ENCODE measurements at places on chromosomes 11 and 22.
A peak's percentile ranks its signal among the peaks of the same experiment; 100 is the strongest.

- peak; percentile 72 for DNase-seq
These were observed 621 bp downstream of the KCNC1 start for GRCh38 chr11:17734986-17735817.

DNA sequence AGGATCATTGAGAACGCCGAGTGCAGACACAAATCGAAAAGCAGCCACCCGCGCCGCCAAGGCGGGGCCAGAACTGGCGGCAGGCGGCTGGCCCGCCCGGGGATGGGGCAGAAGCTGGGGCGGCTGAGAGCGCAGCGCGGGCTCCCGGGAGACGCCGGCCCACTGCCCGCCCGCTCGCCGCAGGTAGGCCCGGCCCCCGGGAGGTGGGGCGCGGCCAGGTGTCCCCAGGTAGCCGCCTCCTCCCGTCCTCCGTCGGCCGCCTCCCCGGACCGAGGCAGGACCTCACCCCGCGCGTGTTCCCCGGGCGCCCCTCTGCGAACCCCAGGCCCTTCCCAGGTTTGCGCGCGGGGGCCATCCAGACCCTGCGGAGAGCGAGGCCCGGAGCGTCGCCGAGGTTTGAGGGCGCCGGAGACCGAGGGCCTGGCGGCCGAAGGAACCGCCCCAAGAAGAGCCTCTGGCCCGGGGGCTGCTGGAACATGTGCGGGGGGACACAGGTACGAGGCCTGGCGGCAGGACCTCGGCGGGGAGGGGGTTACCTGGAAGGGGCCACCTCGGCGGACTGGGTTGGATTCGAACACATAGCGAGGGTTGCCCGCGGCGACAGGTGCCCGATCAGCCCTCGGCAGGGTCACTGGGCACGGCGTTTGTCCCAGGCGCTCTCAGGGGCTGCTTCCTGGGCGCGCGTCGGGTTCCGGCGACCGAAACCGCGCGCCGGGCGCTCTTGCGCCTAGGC is at the start of gene PRRG4:
Gene PRRG4 (plus strand): TSS at position 248 of the 733 bp plus-strand sequence. CDS start 603 bp downstream, outside the sequence.
- no peak for DNase-seq

DNA sequence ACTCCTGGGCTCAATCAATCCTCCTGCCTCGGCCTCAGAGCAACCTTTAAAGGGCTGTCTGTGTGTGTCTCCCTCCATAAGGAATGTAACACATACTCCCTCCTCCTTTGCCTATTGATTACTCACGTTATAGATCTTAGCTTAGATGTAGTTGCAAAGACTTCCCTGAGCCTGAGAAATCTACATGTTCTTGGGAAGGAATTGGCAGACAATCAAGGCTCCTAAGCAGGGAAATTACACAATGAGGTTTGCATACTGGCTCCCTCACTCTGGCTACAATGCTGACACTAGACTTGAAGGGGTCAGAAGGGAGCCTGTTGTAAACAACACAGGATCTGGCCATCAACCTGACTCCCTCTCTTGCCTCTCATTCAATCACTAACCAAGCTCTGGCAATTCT is 5.2 kb upstream of the OLFML1 start:
- DNase-seq: peak; percentile 53

- no peak for DNase-seq
These were observed 301.6 kb upstream of the C11orf87 start for GRCh38 chr11:109120341-109120740.

GRCh38 chr22:24138649-24139420 is 42.5 kb upstream of the SUSD2 start:
- no peak for DNase-seq

DNA sequence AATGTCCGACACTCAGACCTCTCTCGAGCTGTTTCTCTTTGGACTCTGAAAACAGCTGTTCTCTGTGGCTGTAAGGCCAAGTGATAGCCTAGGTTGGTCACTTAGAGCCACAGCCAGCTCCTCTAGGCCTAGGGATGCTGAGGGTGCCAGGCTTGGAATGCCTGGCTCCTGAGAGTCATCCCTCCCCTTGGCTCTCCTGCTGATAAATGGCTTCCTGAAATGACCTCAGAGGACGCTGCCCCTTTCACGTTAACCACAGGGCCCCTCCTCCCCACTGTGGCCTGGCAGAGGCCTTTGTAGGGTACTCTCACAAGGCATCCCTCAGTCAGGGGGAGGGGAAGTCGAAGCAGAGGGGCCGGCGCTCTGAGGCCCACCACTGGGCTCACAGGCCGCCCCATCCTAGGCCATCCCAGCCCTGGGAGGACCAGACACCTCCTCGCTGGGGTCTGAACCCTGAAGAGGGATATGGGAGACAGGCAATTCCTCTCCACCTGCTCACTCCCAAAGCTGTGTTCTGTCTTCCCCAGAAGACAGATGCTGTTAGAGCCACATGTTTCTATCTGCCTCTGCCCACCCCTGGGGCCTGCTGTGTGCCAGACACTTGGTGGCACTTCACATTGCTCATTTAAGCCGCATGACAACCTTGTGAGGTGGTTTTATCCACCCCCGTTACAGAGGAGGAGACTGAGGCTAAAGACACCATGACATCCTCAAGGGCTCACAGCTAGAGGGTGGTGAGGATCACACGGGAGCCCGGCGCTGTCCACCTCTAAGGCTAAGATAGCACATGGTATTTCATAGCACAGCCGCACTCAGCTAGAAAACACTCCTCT is 50.9 kb downstream of the ARFGAP3 start:
- DNase-seq: no peak

- DNase-seq: no peak
These were observed 122.1 kb downstream of the FCHSD2 start for GRCh38 chr11:73019996-73020395.

- DNase-seq: no peak
These were observed 6.5 kb upstream of the UCP2 start for GRCh38 chr11:73989156-73989555.

DNA sequence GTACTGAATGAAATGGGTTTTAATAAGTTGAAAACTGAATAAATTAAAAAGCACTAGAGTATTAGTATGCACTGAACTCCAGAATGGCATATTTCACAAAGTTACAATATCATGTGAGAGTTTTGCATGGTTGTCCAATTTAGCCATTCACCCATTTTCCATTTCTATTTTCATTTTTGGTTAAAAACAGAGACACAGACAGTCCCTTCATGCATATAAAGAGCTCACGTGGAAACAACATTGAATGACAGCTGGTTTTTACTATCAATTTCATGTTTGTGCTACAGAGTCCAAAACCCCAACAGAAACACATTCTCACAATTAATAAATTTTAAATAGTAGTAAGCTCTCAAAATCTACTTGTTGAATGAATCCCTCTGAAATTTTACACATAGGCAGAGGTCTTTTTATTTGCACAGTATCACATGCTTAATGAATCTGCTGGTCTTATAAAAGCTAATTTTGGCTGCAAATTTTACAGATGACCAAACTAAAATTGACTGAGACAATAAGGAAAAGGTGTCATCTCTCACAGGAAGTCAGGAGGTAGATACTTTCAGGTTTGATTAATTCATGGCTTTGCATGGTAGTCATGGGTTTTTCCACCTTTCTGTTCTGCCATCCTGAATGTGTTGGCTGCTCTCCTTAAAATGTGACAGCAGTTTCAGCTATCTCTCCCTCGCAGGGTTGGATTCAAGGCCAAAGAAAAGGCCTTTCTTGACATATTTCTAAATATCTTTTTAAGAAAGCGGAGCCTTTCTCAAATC is 20.6 kb upstream of the DDI1 start:
- DNase-seq: no peak

DNA sequence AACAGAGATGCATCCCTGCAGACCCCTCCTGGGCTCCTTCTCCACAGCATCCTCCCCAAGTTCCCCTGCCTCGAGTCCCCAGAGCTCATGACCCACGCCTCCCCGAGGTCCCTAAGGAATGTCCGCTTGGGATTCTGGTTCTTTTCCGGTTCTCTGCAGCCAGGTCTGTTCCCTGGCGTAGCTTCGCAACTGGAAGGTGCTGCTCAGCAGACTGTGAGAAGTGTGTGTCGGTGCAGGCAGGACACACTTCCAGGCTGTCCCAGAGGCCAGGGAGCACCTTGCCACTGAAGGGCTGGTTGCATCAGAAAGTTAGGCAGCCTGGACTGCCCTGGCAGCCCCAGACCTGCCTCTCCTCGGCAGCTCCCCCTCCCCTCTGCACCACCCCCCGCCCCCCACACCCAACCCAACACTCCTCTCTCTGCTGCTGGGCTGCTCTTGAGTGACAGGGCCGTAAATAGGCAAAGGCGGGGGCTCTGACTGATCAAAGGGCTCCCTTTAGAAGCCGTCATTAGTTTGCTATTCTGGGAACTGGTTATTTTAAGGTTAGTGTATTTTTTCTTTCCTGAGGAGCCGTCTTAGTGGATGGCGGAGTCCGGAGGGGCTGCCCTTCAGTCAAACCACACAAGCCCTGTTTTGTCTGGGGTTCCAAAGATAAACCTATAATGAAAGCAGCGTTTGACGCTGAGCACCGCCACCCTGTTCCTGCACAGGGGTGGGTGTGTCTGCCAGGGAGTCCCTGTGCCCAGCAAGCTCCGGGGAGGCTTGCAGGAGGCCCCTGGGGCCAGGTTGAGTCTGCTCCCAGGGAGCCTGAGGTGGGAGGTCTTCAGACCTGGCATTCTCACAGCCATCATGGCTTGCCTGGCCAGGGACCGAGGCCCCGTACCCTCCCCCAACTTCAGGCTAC is 88.6 kb upstream of the KCNQ1OT1 start:
- DNase-seq: no peak

- DNase-seq: no peak
These were observed 71.8 kb upstream of the PAX6 start for GRCh38 chr11:31882951-31883392.

DNA sequence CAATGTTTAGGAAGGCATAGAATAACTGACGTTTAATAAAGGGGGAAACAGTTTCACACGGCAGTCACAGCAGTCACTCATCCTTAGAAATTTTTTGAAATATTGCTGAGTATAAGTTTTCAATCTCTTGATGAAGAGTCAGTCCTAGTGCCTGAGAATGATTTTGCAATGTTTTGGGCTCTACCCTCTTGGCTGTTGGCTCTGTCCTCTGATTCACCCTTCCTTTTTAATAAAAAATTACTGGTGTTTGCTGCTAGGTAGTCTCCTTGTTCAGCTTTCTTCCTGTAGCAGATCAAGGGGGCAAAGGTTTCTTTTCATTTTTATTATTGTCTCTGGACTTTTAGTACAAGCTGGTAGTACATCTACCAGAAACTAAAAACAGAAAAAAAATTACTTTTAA is 194.3 kb upstream of the ANO3 start:
- no peak for DNase-seq

DNA sequence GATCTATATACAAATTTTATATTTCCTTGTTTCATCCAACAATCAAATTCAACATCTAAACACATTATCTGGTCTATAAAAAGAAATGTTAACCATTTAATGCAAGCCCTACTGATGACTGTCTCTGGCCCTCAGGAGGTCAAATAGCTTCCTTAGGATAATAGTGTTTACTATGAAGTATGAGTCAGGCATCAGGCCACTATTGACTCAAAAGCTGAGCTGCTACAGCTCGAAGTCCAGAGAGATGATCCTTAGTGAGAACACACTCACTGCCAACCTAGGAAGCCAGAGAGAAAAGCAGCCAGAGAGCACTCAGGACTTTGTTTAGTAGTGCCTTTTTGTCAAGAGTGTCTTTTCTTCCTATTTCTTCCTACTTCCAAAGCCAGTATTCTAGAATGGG is 171.8 kb downstream of the SOX6 start:
- DNase-seq: peak; percentile 76

- no peak for DNase-seq
These were observed 30.1 kb upstream of the CARS1 start for GRCh38 chr11:3087373-3087772.

DNA sequence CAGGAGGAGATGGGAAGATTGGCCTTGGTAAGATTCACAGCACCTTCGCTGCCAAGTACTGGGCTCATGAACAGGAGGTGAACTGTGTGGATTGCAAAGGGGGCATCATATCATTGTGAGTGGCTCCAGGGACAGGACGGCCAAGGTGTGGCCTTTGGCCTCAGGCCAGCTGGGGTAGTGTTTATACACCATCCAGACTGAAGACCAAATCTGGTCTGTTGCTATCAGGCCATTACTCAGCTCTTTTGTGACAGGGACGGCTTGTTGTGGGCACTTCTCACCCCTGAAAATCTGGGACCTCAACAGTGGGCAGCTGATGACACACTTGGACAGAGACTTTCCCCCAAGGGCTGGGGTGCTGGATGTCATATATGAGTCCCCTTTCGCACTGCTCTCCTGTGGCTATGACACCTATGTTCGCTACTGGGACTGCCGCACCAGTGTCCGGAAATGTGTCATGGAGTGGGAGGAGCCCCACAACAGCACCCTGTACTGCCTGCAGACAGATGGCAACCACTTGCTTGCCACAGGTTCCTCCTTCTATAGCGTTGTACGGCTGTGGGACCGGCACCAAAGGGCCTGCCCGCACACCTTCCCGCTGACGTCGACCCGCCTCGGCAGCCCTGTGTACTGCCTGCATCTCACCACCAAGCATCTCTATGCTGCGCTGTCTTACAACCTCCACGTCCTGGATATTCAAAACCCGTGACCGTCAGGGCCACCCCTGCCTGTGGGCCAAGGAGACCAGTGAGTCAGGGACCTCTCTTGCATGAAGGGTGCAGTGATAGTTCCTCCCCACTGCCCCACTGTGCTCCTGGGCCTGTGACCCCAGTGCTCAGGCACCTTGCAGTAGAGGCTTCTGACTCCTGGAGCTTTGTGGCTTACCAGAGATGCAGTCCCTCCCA is 83.6 kb downstream of the BCR start:
- no peak for DNase-seq

DNA sequence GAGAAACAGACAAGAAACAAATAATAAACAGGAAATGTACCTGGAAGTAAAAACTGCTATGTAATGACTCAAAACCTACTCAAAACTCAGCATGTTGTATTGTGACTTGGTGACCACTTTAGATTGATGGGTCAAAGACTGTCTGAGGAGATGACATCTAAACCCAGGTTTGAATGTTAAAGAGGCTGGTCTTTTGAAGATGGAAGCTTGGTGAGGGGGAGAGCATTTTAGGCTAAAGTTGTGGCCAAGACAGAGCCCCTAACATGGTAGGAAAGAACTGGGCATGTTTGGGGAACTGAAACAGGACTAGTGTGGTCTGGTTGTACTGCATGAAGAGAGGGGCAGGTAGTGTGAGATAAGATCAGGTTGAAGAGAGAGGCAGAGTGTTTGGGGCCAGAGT is 85.3 kb upstream of the MYO18B start:
- no peak for DNase-seq

DNA sequence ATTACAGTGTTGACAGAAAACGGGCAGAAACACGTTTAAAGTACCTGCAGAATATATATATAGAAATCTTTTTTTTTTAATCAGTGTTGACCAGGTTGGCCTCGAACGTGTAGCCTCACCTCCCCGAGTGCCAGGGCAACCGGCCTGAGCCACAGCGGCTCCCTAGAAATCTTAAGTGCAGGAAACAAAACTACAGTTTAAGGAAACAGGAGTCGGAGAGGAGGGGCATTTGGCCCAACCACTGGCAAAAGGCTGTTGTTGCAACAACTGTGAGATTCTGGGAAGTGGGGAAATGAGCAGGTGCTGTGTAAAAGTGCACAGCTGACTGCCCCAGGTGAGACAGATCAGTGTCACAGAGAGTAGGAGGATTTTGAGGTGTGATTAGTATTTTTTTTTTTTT is 3.7 kb downstream of the YWHAH start:
- no peak for DNase-seq

GRCh38 chr22:42881982-42882656 is 25.0 kb upstream of the ARFGAP3 start:
- DNase-seq: no peak

- DNase-seq: no peak
These were observed 27.1 kb upstream of the TMA7B start for GRCh38 chr22:39932918-39933649.
